ENCODE measurements at places on chromosomes 4 and X.
A peak's percentile ranks its signal among the peaks of the same experiment; 100 is the strongest.

DNA sequence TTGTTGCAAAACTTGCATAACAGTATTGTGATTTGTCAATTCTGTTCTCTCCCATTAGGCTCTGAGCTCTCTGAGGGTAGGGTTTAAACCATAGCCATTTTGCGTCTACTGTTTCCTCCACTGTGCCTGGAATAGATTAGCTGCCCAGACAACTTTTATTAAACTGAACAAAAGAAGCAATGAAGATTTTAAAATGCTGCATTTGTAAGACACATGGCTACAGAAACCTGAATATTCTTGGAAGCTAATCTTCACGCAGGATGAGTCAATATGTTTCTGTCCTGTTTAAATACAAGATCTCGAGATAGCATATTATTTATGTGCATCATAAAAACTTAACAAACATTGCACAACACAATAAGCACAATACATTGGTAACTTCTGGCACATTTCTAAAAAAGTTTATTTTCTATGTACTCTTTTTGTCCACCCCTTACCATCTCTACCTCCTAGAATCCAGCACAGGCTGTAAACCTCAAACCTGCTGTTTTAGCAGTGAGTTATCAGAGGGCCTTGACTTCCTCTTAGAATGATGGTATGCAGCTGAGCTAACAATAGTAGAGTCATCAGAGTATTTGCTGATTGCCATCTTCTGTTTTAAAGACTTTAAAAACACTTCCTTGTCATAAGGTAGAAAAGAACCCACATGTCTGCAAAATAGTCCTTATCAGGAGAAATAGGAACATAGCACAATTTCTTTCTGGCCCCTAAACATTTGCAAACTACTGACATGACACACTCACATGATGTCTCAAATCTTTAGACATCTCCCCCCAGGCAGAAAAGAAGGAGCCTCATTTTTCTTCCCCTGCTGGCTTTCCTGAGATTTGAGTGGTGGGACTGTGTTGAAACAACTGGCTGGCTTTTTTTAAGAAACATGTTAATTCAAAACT lies 10.6 kb upstream of the CCNG2 start:
- DNase-seq, result no peak
- H3K4me3 ChIP-seq, result no peak overlapping the region
- peaks cover 26% of the 10 kb centered on the region for H3K4me1 ChIP-seq
- no peaks in the 10 kb centered on the region for H3K36me3 ChIP-seq

DNA sequence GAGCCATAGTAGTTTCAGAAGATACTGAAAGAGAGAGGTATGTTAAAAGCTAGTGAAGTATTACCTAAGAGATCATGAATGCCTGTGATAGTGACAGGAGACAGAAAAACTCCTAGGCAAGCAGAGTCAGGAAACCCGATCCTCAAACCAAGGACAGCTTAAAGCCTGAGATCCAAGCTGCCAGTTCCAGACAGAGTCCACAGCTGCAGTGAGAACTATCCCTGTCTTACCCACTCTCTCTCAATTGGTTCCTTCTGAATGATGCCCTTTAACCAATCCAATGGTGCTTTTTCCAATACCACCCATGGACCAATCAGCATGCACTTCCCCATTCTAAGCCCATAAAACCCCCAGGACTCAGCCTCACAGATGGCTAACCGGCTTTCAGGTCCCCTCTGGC lies 90.4 kb upstream of the PCDH10 start:
- no peaks in the 10 kb centered on the region for H3K27me3 ChIP-seq
- no peak overlapping the region for H3K4me3 ChIP-seq
- no peak for DNase-seq
- H3K36me3 ChIP-seq, result no peaks in the 10 kb centered on the region

- no peaks in the 10 kb centered on the region for H3K27me3 ChIP-seq
- H3K36me3 ChIP-seq, result no peaks in the 10 kb centered on the region
- no peak overlapping the region for H3K4me3 ChIP-seq
- no peak for DNase-seq
- H3K27ac ChIP-seq, result no peak overlapping the region
- H3K4me1 ChIP-seq, result peaks cover 25% of the 10 kb centered on the region
Observed at GRCh38 chrX:110399497-110399896, 40.8 kb downstream of the RTL9 start.

- H3K27ac ChIP-seq, result no peak overlapping the region
- DNase-seq, result no peak
- H3K36me3 ChIP-seq, result no peaks in the 10 kb centered on the region
- no peak overlapping the region for H3K4me3 ChIP-seq
- H3K4me1 ChIP-seq, result no peaks in the 10 kb centered on the region
- no peaks in the 10 kb centered on the region for H3K27me3 ChIP-seq
Observed at GRCh38 chr4:33924811-33925210, 2319.5 kb downstream of the ARAP2 start.

- H3K4me3 ChIP-seq, result no peak overlapping the region
- H3K27me3 ChIP-seq, result no peaks in the 10 kb centered on the region
- no peaks in the 10 kb centered on the region for H3K4me1 ChIP-seq
- H3K36me3 ChIP-seq, result no peaks in the 10 kb centered on the region
- no peak overlapping the region for H3K27ac ChIP-seq
Observed at GRCh38 chr4:78207951-78208350, 150.8 kb downstream of the FRAS1 start.

GRCh38 chr4:149553959-149554520 lies 261.6 kb downstream of the IQCM start:
- H3K27ac ChIP-seq, result no peak overlapping the region
- H3K4me1 ChIP-seq, result no peaks in the 10 kb centered on the region
- H3K27me3 ChIP-seq, result no peaks in the 10 kb centered on the region
- H3K4me3 ChIP-seq, result no peak overlapping the region
- DNase-seq, result no peak

- H3K36me3 ChIP-seq, result no peaks in the 10 kb centered on the region
- no peak for DNase-seq
- H3K27ac ChIP-seq, result no peak overlapping the region
- peaks cover 24% of the 10 kb centered on the region for H3K4me1 ChIP-seq
Observed at GRCh38 chr4:123976285-123976684, 579.7 kb downstream of the SPRY1 start.

- H3K4me1 ChIP-seq, result peaks cover 44% of the 10 kb centered on the region
- peaks cover 28% of the 10 kb centered on the region for H3K36me3 ChIP-seq
- peak overlapping the region; percentile 94 for H3K27ac ChIP-seq
- H3K27me3 ChIP-seq, result no peaks in the 10 kb centered on the region
- peak overlapping the region; percentile 98 for H3K4me3 ChIP-seq
Observed at GRCh38 chr4:77158487-77158861, 1.5 kb downstream of the CCNG2 start.

GRCh38 chr4:8641931-8642650 lies 49.5 kb downstream of the CPZ start:
- no peaks in the 10 kb centered on the region for H3K36me3 ChIP-seq
- peak; percentile 54 for DNase-seq
- no peak overlapping the region for H3K27ac ChIP-seq
- peaks cover 13% of the 10 kb centered on the region for H3K27me3 ChIP-seq
- H3K4me1 ChIP-seq, result no peaks in the 10 kb centered on the region

All from suprapubic skin (tissue), 4 donors.